GM12891 (cell line): ENCODE measurements at places on chromosomes 2 and 18.

- DNase-seq = no peak
Observed at GRCh38 chr18:41783065-41783818, 171.8 kb upstream of the PIK3C3 start.

GRCh38 chr2:84996909-84997308, 25.9 kb downstream of the KCMF1 start:
- no peak for DNase-seq

DNA sequence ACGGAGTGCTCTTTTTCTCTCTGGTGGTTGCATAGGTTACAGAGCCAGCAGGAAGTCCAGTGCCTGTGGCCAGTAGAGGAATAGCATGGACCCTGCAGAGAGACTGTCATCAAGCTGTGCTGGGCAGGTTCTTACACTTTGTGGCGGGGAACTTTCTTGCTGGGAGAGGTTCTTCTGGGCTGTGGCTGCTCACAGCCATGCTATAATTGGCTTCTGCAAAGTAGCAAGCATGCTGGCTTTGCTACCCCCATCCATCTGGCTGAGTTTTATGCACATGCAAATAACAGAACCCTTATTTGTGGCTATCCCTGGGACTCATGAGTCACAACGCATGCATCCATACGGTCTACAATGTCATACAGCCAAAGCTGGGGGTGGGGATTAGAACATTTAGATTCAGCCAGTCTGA, 68.9 kb downstream of the PLCL1 start:
- DNase-seq = no peak

DNA sequence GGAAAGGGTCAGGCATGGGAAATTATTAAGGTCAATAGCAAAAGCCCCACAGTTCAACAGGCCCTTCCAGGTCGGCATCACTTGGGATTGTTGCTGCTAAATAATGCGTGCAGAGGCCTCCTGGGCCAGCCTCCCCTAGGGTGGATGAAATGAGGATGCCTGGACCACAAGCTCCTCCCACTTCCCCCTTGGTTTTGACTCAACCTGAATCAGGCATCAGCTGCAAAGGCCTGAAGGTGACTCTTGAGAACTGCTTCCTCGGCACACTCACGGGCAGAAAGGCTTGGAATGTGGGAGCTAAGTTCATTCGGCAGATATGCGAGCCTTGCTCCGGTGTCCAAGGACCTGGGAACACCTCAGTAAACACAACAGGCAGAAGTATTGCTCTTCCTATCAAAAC, 69.3 kb downstream of the MBP start:
- peak; percentile 61 for DNase-seq

DNA sequence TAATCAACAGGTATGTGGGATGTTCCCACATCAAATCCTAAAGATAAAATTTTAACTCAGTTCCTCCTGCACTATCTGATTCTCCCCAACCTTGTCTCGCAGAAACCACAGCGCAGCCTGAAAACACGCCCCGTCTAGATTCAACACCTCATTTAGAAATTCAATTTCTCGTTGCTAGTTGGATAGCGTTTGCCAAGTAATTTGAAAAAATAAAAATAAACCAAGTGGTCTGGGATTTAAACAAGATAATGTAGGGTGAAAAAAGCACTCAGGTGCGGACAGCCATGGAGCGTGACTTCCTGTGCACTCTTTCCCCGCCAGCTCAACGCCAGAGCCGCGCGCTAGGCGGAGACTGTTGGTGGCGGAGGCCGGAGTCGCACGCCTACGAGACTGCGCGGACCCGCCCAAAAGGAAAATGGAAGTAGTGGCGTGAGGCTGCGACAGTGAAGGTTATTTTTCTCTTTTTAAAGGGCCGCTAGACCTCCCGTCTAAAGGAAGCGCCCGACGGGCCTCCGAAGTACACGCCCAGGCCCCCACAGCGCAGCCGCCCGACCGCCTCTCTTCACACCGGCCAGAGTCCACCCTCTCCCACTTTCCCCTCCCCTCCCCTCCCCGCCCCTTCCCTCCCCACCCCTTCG, 615 bp upstream of the CCNT2 start:
- DNase-seq = no peak

- DNase-seq = no peak
Observed at GRCh38 chr18:49638891-49639557, 77.2 kb downstream of the LIPG start.

DNA sequence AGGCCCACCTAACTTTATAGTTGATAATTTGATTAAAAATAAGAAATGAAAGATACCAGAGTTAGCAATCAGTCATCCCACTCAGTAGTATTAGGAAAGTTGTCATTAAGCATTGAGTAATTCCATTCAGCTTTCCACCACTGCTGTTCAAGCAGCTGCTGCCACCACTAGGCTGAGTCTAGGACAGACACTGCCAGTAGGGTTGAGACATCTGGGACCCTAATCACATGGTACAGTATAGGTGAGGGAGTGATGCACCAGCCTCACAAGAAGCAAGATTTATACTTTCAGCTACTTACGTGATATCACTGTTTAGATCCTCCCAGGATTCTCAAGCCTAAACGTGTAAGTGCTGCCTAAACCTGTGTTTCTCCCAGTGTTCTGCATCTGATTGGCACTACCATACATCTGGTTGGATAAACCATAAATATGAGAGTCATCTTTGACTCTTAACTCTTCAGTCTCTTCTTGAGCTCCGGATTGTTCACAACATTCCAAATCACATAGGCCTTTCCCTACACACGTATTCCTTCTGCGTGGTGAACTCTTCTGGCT, 3.2 kb downstream of the UBXN4 start:
- peak; percentile 20 for DNase-seq

- no peak for DNase-seq
Observed at GRCh38 chr18:23812546-23813440, 123.5 kb downstream of the LAMA3 start.

DNA sequence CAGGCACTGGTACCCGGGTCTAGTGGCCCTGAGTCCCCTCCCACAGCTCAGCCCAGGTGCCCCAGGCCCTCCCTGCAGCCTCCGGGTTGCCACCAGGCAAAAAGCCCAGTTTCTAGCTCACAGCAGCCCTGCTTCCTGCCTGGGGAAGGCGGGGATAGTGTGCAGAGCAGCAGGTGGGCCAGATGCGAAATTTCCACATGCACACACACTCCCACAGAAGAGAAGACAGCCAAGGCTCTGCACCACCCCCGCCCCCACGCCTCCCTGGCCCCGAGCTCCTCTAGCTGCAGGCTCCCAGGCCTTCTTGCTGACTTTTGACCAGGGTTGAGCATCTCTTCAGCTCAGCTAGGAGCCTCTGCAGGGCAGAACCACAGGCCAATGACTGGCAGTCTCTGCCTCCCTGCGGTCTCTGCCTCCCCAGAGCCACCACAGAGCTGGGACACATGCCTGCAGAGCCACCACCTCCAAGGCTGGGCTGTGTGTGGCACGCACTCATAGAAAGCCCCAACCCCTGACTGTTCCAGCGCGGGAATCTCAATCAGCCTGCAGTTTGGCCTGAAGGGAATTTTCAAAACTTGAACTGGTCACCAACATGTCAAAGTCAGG, 7.2 kb downstream of the SLC66A2 start:
- DNase-seq = peak; percentile 46

DNA sequence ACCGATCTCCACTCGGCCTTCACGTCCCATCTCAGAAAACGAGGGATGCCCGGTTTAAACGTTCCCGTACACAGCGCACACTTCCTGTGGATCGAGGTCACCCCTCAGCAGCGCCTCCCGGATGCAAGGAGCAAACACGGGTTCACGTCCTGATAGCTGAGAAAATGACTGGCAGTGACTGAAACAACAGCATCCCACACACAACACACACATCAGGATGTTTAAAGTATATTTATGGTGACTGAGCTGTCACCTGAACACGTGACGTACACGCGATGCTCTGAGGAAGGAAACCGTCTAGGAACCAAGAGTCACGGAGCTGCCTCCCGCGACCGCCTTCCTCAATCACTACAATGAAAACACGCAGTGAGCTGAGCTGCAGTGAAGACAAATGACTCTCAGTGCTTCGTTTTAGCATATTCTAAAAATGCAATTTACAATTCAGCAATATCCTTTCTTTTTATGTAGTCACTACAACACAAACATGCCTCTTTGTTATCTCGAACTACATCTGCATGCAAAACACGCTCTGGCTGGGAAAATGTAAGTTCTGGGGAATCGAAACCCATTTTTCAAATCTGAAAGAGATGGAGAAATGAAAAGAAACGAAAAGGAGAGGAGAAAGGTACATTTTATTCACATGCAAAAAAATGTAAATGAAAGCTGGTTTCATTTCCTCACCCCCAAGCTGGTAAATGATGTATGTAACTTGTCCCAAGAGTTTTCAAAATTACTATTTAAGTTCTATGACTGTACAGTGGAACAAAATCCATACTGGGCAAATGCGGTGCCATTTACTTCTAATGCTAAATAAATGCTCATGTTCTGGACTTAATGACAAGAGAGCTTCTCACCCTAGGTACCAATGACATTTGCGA, 19.8 kb downstream of the HDAC4 start:
- no peak for DNase-seq

DNA sequence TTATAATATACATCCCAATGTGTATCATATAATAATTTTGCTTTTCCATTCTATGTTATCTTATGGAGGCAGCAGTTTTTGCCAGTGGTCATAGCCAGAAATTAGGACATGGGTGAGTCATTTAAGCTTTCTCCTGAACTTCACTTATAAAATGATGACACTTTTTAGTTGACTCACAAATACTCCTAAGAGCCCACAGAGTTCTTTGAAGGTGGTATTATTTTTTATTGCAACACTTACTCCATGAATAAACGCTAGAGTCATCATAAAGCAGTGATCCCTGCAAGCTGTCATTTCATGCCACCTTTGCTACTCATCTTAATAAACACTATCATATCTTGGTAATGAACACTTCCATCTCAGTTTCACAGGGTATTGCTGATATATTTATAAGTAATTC, 69.9 kb upstream of the MAPRE2 start:
- DNase-seq = no peak

DNA sequence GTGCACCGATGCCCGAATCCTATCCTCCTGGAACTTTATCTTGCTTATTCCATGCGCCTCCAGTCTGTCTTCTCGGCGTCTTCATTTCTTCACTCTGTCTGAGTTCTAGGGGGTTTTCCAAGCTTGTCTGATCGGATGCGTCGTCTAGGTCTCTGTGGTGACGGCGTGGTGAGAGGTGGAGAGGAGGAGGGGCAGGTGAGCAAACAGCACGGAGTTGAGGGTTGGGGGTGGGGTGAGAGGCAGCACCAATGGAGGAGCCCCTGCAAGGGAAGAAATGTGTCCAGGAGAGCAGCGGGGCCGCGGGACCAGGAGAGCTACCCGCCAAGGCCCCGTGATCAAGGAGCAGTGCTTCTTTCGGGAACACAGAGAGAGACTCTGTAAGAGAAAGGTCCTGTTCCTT, 131.3 kb upstream of the TWIST2 start:
- DNase-seq = no peak

- DNase-seq = no peak
Observed at GRCh38 chr2:37454851-37455762, 110.7 kb downstream of the QPCT start.
